NCI-H2029 (cell line): ENCODE measurements at places on chromosomes 5 and 9.

DNA sequence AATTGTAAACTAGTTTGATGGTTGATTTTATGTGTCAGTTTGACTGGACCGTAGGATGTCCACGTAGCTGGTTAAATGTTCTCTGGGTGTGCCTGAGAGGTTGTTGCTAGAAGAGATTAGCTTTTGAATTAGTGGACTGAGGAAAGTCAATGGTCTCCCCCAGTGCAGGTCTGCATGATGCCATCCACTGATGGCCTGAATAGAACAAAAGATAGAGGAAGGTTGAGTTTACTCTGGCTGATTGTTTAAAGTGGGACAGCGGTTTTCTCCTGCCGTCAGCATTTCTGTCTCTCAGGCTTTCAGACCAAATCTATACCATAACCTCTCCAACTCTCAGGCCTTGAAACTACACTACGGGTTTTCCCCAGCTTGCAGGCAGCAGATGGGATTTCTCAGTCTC, 899.2 kb upstream of the WWC1 start:
- DNase-seq: no peak

DNA sequence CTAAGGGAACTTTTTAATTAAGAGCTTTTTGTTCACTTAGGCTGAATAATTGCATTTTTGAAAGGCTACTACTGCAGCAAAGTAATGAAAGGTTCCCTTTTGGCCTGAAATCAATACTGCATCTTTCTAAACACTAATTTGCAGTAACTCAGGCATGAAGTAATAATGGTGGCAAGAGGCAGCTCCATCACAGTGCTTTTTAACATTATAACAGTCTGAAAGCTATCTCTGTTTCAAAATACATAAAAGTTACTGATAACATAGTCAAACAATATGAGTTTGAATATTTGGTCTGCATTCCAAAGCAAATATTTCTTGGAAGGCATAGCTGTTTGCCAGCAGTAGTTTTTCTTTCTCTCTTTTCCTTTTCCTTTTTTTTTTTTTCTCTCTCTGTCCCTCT, 113.4 kb downstream of the FBN2 start:
- no peak for DNase-seq

DNA sequence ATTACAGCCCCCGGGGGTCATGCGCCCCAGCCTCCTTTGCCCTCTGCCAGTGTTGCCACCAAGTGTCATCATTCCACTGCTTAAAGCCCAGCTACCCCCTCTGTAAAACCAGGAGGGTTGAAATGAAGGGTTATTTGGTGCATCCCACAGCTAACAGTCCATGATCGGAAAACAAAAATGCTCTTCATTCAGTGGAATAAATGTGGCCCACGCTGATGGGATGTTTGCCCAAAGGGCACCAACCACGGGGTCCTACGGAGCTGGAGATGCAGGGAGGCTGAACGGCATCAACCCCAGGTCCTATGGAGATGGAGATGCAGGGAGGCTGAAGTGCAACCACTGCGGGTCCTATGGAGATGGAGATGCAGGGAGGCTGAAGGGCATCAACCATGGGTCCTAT, 218.5 kb upstream of the IRX1 start:
- DNase-seq: no peak

DNA sequence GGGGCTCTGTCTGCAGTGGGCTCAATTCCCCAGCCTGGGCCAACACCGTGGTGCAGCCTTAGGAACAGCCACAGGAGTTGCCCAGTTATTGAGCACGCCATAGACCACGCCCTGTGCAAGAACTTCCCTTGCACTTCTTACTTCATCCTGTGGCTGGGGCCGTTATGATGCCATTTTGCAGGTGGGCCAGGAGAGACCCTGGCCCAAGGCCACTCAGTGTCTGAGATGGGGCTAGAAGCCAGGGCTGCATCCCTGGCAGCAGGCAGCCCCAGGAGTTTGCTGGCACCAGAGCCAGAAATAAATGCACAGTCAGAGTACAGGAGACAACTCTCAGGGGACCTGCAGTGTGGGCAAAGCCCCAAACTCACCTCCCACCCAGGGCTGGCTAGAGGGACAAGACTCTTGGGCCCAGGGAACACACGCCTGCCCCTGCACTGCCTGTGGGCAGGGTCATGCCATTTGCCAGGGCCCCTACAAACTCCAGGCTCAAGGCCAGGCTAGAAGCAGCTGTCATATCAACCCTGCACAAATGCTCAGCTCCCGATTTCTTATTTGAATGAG, 6.7 kb downstream of the CORO2A start:
- no peak for DNase-seq

- no peak for DNase-seq
Observed at GRCh38 chr5:61591859-61592258, 259.8 kb downstream of the ZSWIM6 start.

- DNase-seq: peak; percentile 6
Observed at GRCh38 chr5:180090098-180090768, 18.7 kb upstream of the RNF130 start.

DNA sequence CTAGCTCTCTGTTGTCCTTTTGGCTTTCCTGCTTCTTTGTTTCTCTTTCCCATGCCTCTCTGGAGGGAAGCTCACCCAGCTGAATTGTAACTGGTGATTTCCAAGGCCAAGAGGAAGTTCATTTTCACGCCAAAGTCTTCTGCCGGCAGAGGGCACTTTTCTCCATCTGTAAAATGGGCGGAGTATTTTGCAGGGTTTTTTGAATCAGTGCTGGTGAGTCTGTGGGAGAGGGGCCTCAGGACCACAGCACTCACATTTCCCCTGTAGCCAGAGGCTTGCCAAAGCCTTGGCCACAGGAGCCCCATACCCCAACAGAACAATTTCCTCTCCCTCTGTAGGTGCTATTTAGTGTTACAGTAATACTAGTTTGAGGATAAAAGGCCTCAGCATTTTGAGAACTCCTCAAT, 42.3 kb upstream of the MATR3 start:
- no peak for DNase-seq

DNA sequence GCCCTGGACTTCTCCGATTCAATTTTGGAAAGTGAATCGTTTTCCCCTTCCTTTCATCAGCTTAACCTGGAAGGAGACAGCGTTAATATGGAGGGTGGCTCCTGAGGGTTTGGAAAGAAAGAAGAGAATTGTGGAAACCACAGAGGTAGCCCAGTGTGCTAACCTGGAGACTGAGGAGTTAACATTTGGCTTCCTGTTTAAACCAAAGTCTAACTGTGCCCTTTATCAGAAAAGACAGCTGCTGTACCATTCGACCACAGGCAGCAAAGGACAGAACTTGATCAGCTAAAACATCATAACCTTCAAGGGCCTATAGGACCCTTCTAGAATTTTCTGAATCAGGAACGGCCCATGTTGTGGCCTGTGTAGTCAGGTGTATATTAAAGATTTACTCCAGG, 735 bp downstream of the IDNK start:
- DNase-seq: no peak

DNA sequence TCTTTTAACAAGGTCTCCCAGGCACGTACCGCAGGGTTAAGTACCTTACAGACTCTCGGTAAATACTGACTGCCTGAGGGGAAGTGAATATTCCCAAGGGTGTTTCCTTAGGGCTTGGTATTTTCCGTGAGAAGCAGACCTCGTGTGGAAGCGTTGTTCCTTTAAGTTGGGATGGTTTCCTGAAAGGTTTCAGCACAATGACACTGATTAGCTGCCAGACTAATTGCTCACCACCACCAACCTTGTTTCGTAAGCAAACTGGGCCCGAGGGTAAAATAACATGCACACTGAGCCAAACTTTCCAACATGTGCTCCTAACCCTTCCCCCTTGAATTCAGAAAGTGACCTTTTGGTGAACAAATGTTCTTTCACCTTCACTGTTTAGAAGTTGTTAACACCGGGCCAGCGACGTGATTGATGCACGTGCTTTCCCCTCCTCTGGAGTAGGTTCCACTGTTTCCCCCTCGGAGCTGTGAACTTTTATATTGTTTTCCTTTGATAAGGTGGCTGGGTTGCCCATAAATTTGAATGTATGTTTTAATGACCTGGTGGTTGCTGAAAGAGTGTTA, 128.1 kb upstream of the RPS23 start:
- DNase-seq: peak; percentile 78

GRCh38 chr5:157535042-157535865, 40.3 kb downstream of the ADAM19 start:
- no peak for DNase-seq

DNA sequence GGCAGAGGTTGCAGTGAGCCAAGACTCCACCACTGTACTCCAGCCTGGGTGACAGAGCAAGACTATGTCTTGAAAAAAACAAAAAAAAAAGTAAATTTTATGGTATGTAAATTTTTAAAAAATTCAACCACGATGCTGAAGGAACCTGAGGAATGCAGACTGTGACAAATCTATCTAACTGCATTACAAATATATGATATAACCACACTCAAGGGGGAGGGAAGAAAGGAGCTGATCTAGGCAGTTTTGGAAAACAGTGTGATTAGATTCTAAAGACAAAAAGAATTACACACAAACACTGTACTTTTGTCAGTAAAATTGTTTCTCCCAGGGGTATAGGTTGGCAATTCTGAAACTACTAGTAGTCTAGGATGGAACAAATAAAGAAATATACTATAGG, 17.0 kb downstream of the LARS1 start:
- DNase-seq: no peak

- DNase-seq: no peak
Observed at GRCh38 chr9:79962836-79963235, 391.1 kb downstream of the TLE4 start.

- peak; percentile 78 for DNase-seq
Observed at GRCh38 chr5:102811972-102812371, 56.9 kb downstream of the PAM start.

DNA sequence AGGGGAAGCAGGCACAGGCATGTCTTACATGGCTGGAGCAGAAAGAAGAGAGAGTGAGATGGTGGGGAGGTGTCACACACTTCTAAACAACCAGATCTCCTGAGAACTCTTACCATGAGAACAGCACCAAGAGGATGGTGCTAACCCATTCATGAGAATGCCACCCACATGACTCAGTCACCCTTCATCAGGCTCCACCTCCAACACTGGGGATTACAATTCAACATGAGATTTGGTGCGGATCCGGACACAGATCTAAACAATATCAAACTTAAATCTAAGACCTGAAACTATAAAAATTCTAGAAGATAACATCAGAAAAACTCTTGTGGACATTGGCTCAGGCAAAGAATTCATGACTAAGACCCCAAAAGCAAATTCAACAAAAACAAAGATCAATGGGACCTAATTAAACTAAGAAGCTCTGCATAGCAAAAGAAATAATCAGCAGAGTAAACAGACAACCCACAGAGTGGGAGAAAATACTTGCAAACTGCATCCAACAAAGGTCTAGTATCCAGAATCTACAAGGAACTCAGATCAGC, 65.4 kb downstream of the SPATA31C2 start:
- DNase-seq: no peak

GRCh38 chr5:51651889-51652288, 268.6 kb downstream of the ISL1 start:
- DNase-seq: no peak

GRCh38 chr5:83957188-83957587, 236.5 kb upstream of the HAPLN1 start:
- DNase-seq: no peak

- no peak for DNase-seq
Observed at GRCh38 chr5:181111010-181111409, 20.0 kb downstream of the OR2V1 start.

DNA sequence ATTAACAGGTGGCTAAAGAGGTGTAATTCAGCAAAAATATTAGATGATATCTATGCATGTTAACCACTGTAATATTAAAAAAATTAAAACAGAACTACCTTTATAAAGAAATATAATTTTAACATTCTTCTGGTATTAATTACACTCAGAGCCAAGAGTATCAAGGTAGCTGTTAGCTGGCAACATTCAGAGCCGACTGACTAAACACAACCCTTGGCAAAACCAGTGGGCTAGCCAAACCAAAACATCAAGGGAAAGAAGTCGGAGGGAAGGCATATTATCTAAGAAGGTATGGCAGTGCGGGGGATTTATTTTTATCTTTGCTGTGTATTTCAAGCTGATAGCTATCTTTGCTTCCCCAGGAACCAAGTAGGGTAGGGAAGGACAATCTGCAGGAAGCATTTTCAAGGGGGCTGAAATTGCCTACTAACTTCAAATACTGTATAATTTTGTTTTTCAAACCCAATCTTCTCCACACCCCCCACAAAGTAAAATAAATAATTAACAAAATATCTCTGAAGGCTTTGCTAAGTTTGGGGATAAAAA, 24.0 kb downstream of the ELL2 start:
- DNase-seq: no peak

GRCh38 chr5:80763873-80764647, 109.3 kb upstream of the DHFR start:
- no peak for DNase-seq

- DNase-seq: no peak
Observed at GRCh38 chr5:118293378-118293777, 695.0 kb downstream of the DTWD2 start.

- peak; percentile 2 for DNase-seq
Observed at GRCh38 chr9:27925815-27926214, 352.5 kb upstream of the C9orf72 start.

DNA sequence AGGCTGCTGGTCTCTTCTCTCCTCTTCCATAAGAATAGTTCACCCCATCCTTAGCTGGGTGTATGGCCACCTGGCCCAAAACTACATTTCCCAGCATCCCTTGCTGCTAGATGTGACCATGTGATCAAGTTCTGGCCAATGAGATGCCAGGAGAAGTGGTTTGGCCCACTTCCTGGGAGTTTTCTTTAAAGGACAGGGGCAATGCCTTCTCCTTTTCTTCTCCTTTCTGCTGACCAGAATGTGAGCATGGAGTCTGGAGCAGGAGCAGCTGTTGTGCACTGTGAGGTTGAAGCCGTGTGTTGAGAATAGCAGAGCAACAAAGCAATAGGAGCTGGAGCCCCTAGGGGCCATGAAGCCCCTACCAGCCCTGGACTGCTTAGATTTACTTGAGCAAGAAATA, 36.8 kb downstream of the C9orf50 start:
- peak; percentile 68 for DNase-seq

- DNase-seq: no peak
Observed at GRCh38 chr5:141637767-141638419, 1.1 kb downstream of the RELL2 start.

DNA sequence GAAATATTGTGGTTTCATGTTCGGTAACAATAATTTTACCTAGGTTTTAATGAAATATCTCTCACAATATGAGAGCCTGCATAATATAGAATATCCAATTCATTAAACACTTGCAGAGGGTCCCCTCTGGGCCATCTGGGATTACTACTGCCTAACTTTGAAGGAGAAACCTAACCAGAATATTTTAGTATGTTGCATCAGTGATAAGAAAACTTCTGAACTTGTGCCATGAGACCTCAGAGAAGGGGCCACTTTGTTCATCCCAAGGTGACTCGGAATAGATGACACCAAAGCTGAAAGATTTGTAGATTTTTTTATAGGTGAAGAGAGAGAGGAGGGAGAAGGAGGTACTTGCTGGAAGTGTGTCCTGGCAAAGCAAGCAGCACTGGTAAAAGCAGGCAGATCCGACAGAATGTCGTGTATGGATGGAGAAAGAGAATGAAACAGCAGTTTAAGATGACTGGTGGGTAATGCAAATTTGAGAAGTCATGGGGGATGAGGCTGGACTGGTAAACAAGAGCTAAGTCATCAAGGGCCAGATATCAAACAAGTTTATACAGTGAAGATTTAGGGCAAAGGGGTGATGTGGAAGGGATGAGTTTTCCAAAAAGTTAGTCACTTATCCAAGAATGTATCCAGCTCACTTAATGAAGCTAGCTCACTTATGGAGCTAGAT, 372.3 kb downstream of the ADGRV1 start:
- DNase-seq: no peak
